Cardiac fibroblast (primary cell): ENCODE measurements at places on chromosomes 6 and 20.

GRCh38 chr20:1478566-1478965, 11.9 kb upstream of the NSFL1C start:
- no peak for DNase-seq

- no peak for DNase-seq
These were observed 57.9 kb downstream of the SAMD5 start for GRCh38 chr6:147566244-147566898.

DNA sequence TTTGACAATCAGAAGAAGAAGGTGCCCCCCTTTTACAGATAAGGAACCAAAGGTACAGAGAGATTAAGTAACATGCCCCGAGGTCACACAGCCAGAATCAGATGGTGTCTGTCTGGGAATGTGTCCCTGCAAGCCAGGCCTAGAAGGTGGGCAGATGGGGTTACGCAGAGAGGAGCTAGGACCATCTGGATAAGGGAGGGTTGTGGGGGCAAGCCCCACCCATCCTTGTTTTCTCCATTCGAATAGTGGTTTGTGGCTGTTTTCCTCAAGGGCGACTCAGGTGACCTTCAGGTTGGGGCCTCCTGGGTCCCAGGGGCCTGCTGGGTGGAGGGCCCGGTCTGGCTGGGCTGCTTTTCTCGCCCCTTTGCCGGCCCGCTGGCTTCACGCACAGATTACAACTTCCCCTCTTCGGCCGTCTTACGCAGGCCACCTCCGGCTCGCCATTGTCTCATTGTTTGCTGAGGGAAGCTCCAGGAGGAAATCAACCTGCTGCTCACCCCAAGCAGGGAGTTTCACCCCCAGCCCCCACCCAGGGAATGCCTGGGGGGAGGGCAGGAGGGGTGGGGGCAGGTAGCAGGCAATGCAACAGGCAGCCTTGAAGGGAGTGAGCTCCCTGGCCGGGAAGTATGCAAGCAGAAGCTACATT, 30.8 kb upstream of the CSNK2A1 start:
- DNase-seq = no peak

GRCh38 chr20:43323592-43323991, 133.9 kb upstream of the PTPRT start:
- DNase-seq = no peak

GRCh38 chr6:12962529-12962928, 246.0 kb downstream of the PHACTR1 start:
- peak; percentile 52 for DNase-seq

- peak; percentile 82 for DNase-seq
These were observed 92.0 kb downstream of the ATXN1 start for GRCh38 chr6:16669227-16669626.

- DNase-seq = peak; percentile 95
These were observed 61.3 kb downstream of the BMP6 start for GRCh38 chr6:7787137-7787608.

DNA sequence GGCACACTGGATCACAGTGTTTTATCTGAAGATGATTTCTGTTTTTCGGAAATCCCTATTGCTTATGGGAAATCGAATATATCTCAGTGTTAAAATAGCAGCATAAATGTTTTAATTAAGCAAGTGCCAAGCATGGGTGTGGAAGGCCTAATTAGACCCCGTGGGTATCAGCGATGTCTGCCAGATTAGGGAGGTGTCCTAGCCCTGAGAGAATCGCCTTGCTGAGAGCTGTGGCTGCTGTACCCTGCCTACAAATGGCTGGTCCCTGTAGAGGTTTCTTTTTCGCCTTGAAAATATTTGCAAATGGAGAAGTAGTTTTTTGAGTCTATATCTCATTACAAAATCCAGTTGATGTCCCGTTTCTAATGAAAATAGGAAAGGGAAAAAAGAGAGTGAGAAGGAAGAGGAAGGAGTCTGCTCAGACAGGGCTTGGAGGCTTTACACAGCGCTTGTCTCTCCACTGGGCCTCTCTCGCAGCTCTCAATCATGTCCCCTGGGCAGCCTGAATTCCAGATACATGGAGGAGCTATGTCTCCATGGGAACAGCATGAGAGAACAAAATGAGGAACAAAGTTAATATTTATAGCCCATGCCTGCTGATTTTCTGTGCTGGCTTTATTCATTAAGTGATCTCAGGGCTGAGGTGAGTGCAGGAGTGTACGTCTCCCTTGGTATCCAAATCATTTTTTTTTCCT, 35.2 kb upstream of the BCLAF1 start:
- no peak for DNase-seq

- no peak for DNase-seq
These were observed 143.0 kb upstream of the SLC22A16 start for GRCh38 chr6:110619275-110619908.
